ENCODE measurements at places on chromosomes 5 and 9.

GRCh38 chr5:2754581-2755075, 3.2 kb upstream of the IRX2 start:
- no peak for DNase-seq

GRCh38 chr9:73089304-73089985, 62.2 kb upstream of the ANXA1 start:
- no peak for DNase-seq

DNA sequence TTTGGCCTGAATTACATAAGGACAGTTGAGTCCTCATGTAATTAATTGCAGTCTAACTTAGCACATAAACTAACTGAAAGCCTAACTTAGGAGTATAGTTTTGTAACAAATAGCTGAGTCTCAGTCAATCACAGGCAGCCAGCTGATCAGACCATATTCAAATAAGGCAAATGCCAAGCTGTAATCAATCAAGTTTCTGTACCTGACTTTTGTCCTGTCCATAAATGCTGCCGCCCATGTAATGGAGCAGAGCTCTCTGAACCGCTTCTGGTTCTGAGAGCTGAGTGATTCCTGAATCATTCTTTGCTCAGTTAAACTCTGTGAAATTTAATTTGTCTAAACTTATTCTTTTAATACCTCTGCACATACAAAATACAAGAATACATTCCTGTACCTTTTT, 104.8 kb downstream of the TSSK1B start:
- DNase-seq, result no peak

- no peak for DNase-seq
These were observed 88.2 kb upstream of the NIPAL4 start for GRCh38 chr5:157371655-157372471.

All from DMS 273 treated with DMSO at 0.1 percent for 48 hours (cell line).